NCI-H446 treated with DMSO at 0.1 percent for 48 hours (cell line): ENCODE measurements at places on chromosomes 12 and 14.

DNA sequence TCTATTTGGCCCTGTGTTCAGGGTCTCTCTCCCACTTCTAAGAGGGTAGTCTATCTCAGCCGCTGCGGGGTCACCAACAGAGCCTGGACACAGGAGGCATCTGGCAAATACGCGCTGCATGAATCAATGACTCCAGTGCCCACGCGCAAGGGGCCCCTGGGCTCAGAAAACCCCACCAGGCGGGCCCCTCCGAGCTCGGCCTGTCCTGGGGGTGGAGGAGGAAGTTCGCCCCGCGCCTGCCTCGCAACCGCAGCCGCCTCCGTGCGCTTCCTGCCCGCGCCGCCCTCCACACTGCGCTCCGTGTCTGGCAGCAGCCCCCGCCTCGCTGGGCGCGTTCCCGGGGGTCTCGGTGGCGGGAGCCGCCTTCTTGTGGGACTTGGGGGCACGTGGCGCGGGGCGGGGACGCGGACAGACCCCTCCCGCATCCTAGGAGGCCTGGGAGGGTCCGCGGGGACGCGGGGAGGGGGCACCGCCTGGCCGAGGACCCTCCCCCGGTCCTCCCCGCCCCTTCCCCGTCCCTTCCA, 811 bp upstream of the FBRSL1 start:
- no peak for DNase-seq

DNA sequence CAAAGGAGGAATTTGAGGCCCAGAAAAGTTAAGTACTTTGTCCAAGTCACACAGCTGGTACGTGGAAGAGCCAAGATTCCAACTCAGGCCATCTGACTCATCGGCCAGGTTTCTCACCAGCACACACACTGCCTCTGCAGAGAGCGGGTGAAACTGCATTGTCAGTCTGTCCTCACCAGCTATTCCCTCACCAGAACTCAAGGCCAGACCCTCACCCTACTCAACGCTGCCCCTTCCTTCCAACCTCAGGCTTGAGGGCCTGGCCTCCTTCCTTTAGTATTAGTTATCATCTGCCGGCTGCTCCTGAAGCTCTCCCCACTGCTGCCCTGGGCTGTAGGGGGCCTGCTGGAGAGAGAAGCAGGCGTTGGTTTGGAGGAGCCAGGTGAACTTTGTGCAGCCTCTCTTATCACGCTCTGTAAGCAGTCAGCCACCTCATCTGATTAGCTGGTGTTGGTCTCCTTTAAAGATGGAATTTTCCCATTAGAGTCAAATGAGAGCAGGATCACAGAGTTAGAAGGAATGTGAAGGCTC, 16.6 kb upstream of the PLEK2 start:
- DNase-seq, result no peak

GRCh38 chr14:99374964-99375363, 103.0 kb upstream of the BCL11B start:
- DNase-seq, result no peak

DNA sequence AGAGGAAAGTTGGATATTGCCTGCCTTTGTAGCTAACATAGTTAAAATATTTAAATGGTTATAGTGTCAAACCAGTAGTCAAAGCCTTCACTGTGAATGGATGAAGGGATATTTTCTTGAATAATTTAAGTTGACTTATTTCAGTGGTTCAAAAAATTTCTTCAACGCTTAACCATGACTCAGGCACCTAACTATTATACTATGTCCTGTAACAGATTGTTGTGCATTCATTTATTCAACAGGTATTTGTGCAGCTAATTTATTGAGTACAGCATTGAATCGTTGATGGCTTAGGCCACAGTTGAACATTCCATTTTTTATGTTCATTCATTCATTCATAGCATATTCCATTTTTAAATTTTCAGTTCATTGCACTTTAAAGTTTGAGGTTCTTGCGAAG, 9.2 kb downstream of the HIF1A start:
- DNase-seq, result no peak

GRCh38 chr12:31466768-31467167, 124.2 kb downstream of the DENND5B start:
- no peak for DNase-seq

DNA sequence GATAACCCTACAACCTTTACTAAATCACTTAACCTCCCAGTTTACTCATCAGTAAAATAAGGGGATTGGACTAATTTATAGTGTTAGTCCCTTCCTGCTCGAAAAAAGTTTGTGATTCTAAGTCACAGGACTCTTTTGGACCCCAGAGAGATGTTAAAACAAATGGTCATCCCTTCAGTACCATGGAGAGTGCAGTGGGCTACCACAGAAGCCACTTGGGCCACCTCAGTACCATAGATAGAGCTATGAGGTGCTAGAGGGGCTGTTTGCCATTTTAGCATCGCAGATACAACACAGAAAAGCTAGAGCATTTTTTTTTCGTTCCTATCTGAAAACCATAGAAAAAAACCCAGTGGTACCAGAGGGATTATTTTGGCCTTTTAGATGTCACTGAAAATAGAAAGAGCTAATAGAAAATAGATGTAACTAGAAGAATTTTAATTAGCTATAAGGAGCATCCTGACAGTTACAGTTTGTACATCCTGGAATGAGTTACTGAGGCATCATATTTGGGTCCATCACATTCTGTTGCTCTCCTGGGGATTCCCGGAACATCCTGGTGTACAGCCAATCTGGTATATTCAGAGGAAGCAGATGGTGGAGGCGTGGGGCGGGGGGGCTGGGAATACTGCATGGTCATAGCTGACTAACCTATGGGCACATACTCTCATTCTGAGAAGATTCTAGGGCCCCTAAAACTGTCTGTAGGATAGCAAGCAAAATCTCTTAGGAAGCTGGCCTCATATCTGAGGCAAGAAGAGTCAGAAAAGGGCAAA, 2.8 kb downstream of the ZNF219 start:
- peak; percentile 84 for DNase-seq

GRCh38 chr12:100926669-100927248, 132.2 kb downstream of the ANO4 start:
- no peak for DNase-seq

DNA sequence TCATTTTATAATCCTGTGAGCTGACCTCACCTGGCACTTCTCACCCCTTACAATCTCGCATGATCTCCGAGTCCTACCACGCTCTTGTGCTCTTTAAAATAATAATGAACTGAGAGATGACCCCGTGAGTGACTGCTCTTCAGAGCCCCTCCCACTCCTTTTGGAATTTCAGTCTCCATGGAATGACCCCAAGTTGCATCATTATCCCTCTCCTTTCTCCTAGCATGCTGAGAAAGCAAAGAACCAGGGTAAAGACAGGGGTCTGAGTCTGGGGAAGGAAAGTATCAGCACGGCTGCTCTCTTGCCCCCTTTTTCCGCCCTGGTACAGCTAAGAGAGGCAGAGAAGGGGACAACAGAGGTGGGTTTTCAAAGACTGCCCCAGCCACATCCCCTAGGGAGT, 178.3 kb upstream of the PLEKHA5 start:
- DNase-seq, result no peak

DNA sequence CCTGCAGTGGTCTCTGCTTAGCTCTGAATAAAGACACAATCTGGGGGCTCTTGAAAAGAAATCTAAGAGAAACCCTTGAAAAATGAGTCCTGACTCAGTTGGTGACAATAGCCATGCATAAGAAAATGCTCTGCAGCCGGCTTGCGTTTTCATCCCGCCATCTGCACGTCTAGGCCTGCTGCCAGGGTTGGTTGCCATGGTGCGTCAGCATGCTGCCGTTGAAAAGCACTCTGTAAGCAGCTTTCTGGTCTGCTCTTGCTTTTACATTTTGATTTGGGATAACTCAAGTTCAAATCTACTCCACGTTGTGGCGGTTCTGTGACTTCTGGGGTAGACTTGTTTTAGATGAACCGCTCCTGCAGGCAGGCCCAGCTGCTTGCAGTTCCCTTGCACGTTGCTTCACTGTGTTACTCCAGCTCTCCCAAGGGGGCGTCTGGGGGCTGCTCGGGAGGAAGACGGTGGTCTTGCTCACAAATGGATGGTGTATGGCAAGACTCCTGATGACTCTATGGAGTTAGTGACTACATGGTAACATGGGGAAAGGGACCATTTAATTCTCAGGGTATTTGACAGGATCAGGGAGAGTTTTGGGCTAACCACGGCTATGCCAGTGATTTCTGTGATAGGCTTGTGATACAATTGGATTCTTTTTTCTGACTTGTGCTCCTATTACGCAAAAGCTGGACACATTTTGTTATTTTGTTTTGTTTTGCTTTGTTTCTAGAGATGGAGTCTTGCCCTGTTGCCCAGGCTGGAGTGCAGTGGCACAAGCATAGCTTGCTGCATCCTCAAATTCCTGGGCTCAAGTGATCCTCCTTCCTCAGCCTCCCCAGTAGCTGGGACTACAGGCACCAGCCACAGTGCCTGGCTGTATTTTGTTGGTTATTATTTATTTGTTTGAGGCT, 15.8 kb downstream of the WNT5B start:
- DNase-seq, result peak; percentile 87

GRCh38 chr14:28407031-28407825, 359.4 kb upstream of the FOXG1 start:
- DNase-seq, result peak; percentile 58

- DNase-seq, result no peak
These were observed 24.9 kb downstream of the RIN3 start for GRCh38 chr14:92538412-92538985.

GRCh38 chr14:50116966-50117365, 594 bp upstream of the VCPKMT start:
- DNase-seq, result no peak

GRCh38 chr12:90207799-90208198, 499.2 kb upstream of the ATP2B1 start:
- no peak for DNase-seq

DNA sequence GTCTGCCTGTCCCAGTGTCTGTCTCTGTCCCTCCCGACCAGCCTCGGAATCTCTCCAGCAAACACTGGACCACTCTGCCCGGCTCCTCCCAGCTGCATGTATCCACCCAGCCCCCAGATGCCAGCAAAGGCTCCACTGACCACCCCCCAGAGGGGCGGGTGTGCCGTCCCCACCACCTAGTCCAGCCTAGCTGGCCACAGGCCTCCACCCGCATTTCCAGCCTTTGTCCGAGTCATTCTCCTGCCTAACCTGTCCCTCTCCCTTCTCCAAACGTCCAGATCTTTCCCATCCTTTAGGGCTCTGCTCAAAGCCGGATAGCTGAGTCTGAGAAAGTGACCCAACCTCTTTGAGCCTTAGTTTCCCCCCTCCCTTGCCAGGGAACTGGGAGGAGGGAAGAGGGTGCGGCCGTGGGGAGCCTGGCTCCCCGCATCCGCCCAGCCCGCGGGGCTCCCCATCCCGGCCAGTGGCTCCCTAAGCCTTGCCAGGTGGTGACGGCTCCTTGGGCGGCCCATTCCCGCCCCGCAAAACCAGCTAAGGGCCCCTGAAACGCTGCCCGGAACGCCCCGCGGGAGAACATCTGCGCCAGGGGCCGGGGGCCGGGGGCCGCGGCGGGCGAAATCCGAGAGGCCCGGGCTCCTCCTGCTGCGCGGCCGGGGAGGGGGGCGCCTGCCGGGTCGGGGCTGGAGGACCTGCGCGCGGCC, 34.6 kb upstream of the ANKRD9 start:
- DNase-seq, result no peak

DNA sequence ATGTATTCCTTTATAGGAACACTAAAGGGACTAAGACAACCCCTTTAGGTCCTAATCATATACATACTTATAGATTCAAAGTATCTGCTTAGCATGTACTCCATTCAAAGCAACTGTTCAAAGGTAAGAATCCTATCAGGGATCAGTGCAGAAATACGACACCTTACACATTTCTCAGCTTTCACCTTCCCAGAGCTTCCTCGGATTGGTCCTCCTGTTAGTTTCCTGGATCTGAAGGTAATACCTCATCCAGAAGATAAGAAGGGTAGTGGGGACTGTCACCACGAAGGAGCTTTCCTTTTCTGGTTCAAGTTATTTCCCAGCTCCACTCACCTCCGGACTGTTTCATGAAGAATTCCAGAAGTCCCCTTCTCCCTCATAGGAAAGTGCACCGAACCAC, 38.0 kb downstream of the RCOR1 start:
- DNase-seq, result no peak

DNA sequence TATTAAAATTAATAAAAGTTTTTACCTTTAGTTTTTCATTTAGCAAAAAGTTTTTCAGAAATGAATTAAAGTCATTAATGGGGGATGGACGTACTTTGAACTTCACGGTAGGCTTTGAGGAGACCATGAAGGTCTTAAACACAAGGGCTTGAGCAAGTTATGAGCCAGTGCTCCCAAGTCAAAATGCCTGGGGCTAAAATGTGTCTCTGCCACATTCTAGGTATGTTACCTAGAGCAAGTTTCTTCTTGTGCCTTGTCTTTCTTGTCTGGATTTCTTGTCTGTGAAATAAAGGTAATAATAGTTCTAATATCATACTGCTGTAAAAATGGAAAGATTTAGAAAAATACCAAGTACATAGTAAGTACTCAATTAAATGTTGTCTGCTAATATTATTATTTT, 132.7 kb upstream of the USP15 start:
- DNase-seq, result no peak

DNA sequence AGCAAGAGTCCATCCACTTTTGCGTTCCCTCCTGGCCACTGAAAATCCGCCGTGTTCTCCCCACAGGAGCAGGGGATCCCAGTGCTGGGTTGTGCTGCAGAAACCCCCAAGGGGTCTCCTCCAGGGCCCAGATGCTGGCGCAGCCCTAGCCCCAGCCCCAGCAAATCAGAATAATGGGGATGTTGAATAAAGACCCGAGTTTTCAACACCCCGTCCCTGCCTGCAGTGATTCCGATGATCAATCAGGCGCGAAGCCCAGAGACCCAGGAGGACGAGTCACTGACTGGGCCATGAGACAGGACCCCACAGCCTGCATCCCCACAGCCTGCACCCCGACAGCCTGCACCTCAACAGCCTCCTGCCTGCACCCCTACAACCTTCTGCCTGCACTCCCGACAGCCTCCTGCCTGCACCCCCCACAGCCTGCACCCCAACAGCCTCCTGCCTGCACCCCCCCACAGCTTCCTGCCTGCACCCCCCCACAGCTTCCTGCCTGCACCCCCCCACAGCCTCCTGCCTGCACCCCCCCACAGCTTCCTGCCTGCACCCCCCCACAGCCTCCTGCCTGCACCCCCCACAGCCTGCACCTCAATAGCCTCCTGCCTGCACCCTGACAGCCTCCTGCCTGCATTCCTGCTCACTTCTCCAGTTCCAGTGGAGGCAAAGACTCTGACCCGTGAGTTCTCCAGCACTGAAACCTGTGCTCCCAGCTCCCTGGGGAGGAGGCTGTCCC, 37.2 kb downstream of the TNFAIP2 start:
- no peak for DNase-seq

GRCh38 chr14:101440496-101440895, 120.8 kb upstream of the DIO3 start:
- no peak for DNase-seq

DNA sequence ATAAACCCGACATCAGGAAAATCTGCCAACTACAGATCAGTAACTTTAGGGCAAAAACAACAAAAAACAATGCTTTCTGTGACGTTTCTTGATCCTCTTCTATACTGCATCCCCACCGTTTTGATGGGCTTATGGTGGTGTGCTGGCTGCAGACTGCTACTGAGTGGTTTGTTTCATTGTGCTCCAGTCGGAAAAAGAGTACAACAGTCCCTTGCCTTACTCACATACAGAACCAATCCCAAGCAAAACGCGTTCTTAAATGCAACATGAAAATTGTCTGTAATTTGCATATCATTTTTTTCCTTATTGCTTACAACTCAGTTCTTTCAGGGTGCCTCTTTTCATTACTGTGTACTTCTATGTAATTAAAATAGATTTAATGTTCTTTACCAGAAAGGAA, 2.3 kb downstream of the ETV6 start:
- no peak for DNase-seq

- DNase-seq, result no peak
These were observed 84.4 kb downstream of the SPATS2 start for GRCh38 chr12:49451468-49452259.
